ENCODE measurements at places on chromosomes 11 and 22.

DNA sequence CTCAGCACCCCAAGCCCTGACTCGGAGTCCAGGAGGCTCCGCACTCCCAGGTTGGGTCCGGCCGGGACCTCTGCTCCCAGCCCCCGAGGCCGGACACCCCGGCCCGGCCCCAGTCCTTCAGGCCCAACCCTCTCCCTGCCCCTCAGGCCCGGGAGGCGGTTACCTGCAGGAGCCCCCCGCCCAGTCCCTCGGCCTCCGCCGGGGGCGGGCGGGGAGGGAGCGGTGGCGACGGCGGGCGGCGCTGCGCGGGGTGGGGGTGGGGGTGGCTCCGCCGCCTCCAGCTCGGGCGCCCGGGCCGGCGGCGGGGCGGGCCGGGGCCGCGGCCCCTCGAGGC lies 310 bp downstream of the TCF20 start:
- DNase-seq = no peak

- DNase-seq = no peak
These were observed 17.8 kb downstream of the SPATA19 start for GRCh38 chr11:133827556-133827955.

- DNase-seq = no peak
These were observed 109.4 kb upstream of the KIRREL3 start for GRCh38 chr11:127109796-127110480.

DNA sequence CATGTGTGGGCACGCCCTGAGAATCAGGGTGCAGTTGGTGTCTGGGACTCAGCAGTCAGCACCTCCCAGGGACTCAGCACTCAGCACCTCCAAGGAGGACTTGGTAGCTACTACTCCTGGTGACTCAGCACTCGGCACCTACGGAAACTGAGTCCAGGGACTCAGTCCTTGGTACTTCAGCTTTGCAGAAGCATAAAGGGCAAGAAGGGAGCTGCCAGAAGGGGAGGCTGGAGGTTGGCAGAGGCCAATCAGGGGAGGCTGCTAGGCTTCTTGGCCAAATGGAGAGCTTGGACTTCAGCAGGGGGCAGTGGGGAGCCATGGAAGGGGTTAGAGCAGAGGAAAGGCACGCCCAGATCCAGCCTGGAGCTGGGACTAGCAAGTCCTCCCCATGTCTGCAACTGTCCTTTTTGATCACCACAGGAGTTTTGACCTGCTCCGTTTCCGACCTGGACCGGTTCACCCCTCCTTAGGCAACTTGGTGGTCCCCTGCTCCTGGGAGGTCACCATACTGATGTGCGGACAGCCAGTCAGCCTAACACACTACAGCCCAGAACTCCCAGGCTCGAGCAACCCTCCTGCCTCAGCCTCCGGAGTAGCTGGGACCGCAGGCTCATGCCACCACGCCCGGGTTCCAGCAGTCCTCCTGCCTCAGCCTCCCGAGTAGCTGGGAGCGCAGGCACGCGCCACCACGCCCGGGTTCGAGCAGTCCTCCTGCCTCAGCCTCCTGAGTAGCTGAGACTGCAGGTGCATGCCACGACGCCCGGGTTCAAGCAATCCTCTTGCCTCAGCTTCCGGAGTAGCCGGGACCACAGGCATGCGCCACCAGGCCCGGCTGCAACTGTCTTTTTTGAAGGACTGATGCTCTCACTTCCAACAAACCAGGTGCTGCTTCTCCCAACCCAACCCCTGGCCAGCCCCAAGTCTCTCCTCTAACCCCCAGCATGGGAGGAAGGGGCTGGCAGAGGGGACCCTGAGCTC lies 1.5 kb downstream of the ANO9 start:
- no peak for DNase-seq

GRCh38 chr11:124898711-124899110 lies 1.0 kb upstream of the ROBO4 start:
- peak; percentile 21 for DNase-seq

DNA sequence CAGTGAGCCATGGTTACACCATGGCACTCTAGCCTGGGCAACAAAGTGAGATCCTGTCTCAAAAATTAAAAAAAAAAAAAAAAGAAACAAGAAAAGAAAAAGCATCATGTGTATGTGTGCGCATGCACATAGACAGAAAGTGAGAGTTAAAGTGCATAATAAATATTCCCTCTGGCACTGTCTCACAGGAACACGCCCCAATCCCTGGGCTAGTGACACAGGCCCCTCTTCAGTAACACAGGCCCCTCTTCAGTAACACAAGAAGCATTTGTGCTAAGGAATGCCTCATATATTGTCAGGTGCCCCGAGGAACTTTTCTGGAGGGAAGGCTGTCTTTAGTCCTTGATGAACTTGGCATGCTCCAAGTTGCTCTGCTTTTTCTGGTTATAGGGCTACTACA lies 57.5 kb downstream of the RPL27A start:
- DNase-seq = no peak

- DNase-seq = no peak
These were observed 8.3 kb upstream of the ARHGEF17 start for GRCh38 chr11:73299751-73300150.

GRCh38 chr11:76897233-76897632 lies 36.5 kb downstream of the ACER3 start:
- DNase-seq = no peak

- DNase-seq = no peak
These were observed 26.4 kb downstream of the INCENP start for GRCh38 chr11:62149986-62150886.

- DNase-seq = no peak
These were observed 13.5 kb downstream of the TTLL8 start for GRCh38 chr22:50044485-50045118.

GRCh38 chr11:2693271-2694261 lies 6.2 kb downstream of the KCNQ1OT1 start:
- no peak for DNase-seq

DNA sequence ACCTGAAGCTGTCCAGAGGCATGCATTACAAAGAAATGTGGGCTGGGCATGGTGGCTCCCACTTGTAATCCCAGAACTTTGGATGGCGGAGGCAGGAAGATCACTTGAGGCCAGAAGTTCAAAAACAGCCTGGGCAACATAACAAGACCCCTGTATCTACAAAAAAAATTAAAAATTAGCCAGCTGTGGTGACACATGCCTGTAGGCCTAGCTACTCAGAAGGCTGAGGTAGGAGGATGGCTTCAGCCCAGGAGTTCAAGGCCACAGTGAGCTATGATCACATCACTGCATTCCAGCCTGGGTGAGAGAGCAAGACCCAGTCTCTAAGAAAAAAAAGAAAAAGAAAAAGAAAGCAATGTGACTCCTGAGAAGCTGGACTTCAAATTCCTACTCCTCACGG lies 138.5 kb upstream of the HSD17B12 start:
- DNase-seq = no peak

- no peak for DNase-seq
These were observed 1039.2 kb downstream of the TBC1D22A start for GRCh38 chr22:47801541-47802245.

DNA sequence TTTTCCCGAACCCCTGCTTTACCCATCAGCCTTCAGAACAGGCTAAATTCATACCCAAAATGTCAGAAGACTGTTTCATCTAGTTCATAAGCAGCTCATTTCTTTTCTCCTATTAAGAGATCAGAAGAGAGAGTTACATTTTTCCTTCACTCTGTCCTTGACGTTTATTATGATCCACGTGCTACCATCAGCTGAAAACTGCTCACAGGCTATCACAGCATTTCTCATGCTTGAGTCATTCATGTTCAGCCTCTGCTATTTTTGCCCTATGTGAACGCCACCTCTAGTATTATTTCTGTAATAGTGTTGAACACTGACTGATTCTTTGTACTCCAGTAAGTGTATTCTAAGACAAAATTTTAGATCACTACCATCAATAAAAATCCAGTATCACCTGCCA lies 51.9 kb downstream of the SLC1A2 start:
- peak; percentile 66 for DNase-seq

- no peak for DNase-seq
These were observed 214.5 kb upstream of the UBASH3B start for GRCh38 chr11:122440811-122441665.

DNA sequence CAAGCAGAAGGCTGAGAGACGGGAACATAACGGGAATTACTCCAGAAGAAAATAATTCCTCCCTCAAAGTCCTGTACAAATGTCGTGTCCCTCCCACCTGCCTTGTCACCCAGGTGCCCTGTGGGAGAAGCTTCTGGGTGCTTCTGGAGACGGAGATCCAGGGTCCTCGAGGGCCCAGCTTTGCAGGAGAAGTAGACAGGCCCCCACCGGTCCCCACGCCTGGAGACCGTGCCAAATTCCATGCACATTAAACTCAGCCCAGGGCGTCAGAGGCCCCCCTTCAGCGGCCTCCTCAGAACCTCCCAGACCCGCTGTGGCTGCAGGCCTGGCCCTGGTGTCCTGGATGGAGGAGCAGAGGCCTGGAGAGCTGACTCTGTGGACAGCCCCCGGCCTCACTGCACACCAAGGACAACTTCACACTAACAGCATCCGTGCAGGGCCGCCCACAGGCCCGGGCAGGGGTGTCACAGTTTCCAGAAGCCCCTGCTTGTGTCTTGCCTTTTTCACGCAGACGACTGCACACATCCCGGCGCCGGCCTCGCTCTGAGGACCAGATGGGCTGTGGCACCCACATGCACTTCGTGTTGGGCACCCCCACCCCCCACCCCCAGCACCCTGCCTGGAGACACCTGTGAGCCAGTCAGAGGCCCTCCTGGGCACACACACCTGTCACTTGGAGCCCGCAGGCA lies 734.3 kb downstream of the BRD1 start:
- DNase-seq = no peak

GRCh38 chr11:123611698-123612097 lies 42.7 kb downstream of the SCN3B start:
- DNase-seq = no peak

GRCh38 chr22:35538801-35539321 lies 1.8 kb upstream of the RASD2 start:
- DNase-seq = peak; percentile 53

- peak; percentile 63 for DNase-seq
These were observed 15.2 kb upstream of the EIF3D start for GRCh38 chr22:36544107-36544620.
